Activated CD4-positive, alpha-beta T cell treated with anti-CD3 and anti-CD28 coated beads, Interleukin-2, amount 10 ng/mL, durations not matched to agents 7 days and 5 days (primary cell): ENCODE measurements at places on chromosomes 2 and 18.

GRCh38 chr2:235218486-235218907 lies 266.7 kb downstream of the SH3BP4 start:
- no peak for DNase-seq

- no peak for DNase-seq
Measured at GRCh38 chr2:197054437-197054836, 127.9 kb upstream of the PGAP1 start.

DNA sequence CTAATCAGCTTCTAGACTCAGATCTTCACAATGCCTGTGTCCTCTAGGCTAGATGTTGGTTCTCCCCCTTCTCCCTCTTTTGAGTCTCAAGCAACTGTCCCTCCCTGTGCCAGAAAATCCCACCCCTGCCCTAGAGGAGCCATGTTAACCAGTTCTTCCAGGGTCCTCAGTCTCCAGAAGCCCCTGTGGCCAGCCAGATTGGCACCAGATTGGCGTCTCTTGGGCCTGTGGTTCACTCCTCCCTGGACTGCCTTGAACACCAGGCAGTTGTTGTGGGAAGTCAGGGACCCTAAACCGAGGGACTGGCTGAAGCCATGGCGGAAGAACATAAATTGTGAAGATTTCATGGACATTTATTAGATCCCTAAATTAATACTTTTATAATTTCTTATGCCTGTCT lies 36.6 kb downstream of the CYP26B1 start:
- no peak for DNase-seq

GRCh38 chr2:25586726-25587144 lies 86.6 kb downstream of the DTNB start:
- DNase-seq: no peak

- DNase-seq: no peak
Measured at GRCh38 chr2:157046396-157046795, 211.1 kb upstream of the GALNT5 start.

- no peak for DNase-seq
Measured at GRCh38 chr2:234986390-234986789, 34.6 kb downstream of the SH3BP4 start.

- no peak for DNase-seq
Measured at GRCh38 chr2:136133176-136133575, 15.2 kb upstream of the CXCR4 start.

- no peak for DNase-seq
Measured at GRCh38 chr2:120620025-120620793, 115.5 kb upstream of the GLI2 start.

DNA sequence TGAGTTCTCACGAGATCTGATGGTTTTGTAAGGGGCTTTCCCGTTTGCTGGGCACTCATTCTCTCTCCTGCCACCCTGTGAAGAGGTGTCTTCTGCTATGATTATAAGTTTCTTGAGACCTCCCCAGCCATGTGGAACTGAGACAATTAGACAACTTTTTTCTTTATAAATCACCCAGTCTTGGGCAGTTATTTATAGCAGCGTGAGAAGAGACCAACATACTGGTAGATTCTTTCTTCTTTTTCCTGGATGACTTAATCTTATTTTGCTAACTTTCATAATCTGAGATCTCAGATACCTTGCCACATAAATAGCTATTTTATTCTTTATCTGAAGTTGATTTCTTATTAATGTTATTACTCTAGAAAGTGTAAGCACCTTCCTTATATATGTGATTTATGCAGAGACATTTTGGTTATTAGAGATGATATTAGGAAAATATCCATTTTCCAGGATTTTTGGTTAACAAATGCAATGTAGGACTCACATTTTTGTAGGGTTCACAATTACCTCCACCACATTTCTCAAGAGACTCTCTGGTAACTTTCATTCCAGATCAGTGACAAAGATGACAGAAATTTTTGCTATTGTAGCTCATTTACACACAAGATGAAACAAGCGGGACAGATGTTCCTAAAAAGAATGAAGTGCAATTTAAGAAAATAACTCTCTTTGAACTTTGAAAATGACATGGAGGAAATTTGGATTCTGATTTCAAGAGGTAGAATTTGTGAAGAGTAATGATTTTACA lies 97.9 kb upstream of the RND3 start:
- DNase-seq: no peak

- DNase-seq: peak; percentile 89
Measured at GRCh38 chr2:112996635-112997034, 8.6 kb upstream of the IL36A start.

- DNase-seq: no peak
Measured at GRCh38 chr2:217356142-217356541, 496.3 kb upstream of the TNP1 start.
